ENCODE measurements at places on chromosomes 3 and 15.

DNA sequence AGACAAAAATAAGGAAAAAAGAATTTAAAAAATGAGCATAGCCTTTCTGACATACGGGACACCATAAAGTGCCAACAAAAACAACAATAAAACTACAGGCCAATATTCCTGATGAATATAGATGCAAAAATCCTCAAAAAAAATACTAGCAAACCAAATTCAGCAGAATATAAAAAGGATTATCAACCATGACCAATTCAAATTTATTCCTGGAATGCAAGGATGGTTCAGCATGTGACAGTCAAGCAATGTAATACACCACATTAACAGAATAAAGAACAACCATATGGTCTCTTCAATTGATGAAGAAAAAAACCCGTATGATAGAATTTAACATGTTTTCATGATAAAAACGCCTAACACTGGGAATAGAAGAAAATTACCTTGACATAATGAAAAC, 341.7 kb downstream of the PYDC2 start:
- DNase-seq: no peak

- no peak for DNase-seq
Observed at GRCh38 chr15:71296315-71296679, 181.0 kb downstream of the THSD4 start.

GRCh38 chr3:64088408-64089205, 65.3 kb upstream of the PSMD6 start:
- DNase-seq: no peak

- DNase-seq: no peak
Observed at GRCh38 chr15:42879443-42879842, 41.1 kb downstream of the TTBK2 start.

- no peak for DNase-seq
Observed at GRCh38 chr15:45732662-45733061, 97.8 kb downstream of the SQOR start.

- DNase-seq: no peak
Observed at GRCh38 chr3:126553284-126554084, 5.2 kb downstream of the C3orf22 start.

- no peak for DNase-seq
Observed at GRCh38 chr15:52733088-52733487, 53.9 kb upstream of the ATOSA start.

DNA sequence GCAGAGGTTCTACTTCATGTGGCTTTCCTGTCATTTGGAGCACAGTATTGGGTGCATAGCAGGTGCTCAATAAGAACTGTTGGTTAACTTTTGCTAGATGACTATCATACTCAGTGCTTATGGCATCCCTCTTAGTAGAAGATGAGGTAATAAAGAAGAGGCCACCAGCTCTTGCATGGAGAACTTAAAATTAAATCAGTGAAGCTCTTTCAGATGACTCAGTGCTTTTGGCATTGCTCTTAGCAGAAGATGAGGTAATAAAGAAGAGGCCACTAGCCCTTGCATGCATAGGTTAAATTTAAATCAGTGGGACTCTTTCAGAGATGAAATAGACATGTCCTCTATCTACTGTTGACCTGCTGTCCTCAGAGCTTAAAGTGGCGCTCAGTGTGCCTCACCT, 109.4 kb upstream of the FGF7 start:
- no peak for DNase-seq

DNA sequence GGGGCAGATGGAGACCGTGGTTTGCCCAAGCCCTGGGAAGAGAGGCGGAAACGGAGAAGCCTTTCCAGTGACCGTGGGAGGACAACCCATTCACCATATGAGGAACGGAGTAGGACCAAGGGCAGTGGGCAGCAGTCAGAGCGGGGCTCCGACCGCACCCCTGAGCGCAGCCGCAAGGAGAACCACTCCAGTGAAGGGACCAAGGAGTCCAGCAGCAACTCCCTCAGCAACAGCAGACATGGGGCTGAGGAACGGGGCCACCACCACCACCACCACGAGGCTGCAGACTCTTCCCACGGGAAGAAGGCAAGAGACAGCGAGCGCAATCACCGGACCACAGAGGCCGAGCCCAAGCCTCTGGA, 2.0 kb downstream of the RBM15B start:
- DNase-seq: no peak

DNA sequence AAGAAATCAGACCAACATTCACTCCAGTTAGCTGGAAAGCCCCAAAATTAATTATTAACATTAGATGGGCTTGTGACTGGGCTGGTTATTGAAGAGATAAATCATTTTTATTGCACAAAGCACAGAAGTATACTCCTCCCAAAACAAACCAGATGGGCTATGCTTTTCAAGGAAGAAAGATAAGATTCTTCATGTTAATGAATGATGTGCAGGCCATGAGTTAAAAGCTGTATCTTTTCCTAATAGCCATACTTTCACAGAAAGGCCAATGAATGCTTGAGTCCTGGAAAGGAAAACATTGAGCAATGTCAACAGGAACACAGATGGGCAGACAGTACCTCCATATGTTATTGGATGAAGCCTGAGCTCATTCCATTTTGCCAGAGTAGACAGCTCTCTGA, 55.4 kb downstream of the OCA2 start:
- DNase-seq: no peak

DNA sequence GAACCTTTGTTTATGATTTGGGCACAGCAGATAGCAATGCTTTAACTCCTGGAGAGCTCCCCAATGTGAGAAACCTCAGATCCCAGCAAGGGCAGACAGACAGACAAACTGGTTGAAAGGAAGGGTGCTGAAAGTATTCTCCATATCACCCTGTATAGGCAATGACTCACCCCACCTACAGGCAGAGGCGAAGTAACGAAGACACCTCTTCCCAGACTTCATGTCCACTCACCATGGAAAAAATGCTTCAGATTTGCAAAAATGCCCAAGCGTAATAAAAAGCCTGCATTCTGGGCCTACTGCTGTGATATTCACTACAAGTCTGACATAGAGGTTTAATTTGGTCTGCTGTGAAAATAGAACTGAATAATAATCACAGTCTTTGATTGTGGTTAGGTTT, 50.5 kb downstream of the THBS1 start:
- DNase-seq: no peak

DNA sequence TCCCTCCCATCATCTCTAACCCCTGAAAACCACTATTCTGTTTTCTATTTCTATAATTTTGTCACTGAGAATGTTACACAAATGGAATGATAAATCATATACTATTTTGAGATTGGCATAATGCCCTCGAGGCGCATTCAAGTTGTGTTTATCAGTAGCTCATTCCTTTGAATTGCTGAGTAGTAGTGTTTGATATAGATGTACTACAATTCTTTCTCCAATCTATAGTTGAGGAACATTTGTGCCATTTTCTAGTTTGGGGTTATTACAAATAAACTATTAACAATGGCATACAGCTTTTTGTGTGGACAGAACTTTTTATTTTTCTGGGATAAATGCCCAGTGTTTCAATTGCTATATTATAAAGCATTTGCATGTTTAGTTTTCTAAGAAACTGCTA, 86.0 kb downstream of the CCR1 start:
- DNase-seq: no peak

DNA sequence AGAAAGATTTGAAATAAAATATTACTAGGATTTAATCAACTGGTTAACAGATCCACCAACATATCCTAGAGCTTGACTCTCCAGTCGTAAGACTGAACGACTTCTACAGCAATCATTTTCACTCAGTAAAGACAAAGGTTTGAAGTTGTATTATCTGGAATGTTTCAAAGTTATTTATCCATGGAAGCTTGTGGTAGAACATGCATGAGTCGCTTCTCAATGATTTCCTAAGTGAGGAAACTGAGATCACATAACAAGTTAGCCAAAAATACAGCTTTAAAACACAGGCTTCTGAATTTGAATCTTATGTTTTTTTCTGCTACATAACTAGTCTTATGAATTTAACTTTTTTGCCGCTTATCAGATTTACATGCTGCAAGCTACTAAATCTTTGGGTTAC, 241.8 kb downstream of the FOXP1 start:
- DNase-seq: no peak

- DNase-seq: no peak
Observed at GRCh38 chr3:48180021-48180420, 8.2 kb downstream of the CDC25A start.

DNA sequence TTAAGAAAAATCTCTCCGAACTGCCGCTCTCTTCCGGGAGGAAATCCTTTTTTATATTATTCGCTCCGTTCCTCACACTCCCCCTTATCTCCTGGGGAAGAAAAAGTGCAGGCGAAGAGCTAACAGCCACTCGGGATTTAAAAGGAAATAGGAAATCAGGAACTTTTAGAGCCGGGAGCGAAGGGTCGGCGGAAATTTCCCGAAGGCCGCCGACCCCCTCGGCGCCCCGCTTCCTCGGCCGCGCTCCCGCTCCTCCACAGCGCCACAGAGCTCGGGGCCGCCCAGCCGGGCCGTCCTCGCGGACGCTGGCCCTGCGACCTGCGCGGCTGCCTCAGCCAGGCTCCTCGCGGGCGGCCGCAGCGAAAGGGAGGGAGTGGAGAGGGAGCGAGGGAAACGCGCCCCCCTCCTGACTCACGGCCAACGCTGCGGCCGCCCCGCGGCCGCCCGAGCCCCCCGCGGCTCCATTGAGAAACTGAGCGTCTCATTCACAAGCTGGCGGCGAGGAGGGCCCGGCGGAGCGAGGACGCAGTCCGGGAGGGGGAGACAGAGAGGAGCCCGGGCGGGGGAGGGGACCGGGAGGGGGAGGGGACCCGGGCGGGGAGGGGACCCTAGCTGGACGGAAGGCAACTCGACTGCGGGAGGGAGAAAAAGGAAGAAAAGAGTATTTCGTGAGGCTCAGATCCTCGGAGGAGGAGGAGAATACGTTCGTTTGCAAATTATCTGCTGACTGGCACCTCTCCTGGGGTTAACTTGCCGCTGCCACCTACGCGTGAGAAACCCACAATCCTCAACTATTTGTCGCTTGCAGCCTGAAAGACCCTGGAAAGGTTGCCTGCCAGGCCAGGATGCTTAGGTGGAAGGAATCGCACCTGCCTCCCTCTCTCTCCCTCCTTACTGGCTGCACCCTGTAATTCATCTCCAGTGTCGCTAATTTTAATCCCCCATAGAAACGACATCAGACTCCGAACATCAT, at the start of gene PTPN9:
PTPN9 (minus strand) TSS at position 368 of the 973 bp plus-strand sequence. CDS start 539 bp downstream, outside the sequence.
- DNase-seq: peak; percentile 47

- no peak for DNase-seq
Observed at GRCh38 chr15:33636234-33636633, 325.5 kb downstream of the RYR3 start.

DNA sequence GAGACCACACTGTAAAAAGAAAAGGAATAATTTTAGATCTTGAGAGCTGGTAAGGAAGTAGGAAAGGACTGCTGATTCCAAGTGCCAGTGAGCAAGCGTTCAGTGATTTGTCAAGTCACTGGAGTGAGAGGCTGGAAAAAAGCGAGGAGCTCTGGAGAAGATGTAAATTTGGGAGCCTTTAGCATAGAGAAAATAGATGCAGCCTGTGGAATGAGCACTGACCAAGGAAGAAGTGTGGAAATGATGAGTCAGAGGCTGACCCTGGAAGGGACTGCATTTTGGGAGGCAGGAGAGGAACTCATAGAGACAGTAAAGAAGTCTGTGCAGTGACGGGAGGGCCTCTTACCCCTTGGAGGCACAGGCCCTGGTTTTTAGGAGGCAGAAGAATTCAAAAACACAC, 17.1 kb upstream of the ABTB1 start:
- no peak for DNase-seq

GRCh38 chr3:59268170-59268569, 218.3 kb upstream of the CFAP20DC start:
- DNase-seq: no peak

DNA sequence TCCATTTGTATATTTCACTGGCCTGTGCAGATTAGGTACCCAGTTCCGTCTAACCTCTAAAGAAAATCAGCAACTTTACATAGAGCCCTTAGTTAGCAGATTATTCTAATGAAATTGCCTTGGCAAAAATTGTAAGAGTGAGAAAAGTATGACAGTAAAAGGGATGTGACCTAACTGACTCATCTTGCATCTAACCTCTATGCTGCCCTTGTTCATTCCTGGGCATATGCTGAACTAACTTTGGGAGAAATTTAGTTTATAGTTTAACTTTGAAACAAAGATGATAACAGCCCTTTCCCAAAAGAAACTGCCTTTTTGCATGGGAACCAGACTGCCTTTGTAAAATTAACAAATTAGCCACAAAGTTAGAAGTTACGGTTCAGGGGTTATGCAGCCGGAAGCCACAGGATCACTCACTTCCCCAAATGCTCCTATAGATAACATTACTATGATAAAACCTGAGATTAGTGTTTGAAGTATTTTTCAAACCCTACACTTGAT, 839.8 kb upstream of the ALCAM start:
- DNase-seq: no peak

GRCh38 chr3:159082519-159082918, 280.7 kb downstream of the MFSD1 start:
- DNase-seq: no peak

- DNase-seq: no peak
Observed at GRCh38 chr3:83849106-83849730, 1109.6 kb upstream of the CADM2 start.

- no peak for DNase-seq
Observed at GRCh38 chr3:45789235-45789812, 7.0 kb downstream of the SLC6A20 start.

DNA sequence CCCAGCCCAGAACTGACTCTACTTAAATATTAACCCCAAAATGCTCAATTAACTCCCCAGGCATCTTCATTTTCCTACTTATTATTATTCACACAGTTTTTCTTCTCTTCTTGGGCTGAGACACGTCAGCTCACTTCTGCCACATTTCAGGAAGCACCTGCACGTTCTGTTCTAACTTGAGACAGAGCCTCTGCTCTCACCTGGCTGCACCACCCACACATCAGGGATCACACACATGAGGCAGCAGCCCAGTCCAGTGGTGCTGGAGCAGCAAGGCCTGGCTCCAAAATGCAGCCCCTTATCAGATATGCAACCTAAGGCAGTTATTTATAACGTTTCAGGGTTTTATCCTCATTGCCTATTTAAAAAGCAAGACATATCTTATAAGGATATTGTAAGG, 127.5 kb downstream of the OSBPL10 start:
- DNase-seq: no peak

- DNase-seq: no peak
Observed at GRCh38 chr3:162391301-162391700, 894.7 kb downstream of the OTOL1 start.

DNA sequence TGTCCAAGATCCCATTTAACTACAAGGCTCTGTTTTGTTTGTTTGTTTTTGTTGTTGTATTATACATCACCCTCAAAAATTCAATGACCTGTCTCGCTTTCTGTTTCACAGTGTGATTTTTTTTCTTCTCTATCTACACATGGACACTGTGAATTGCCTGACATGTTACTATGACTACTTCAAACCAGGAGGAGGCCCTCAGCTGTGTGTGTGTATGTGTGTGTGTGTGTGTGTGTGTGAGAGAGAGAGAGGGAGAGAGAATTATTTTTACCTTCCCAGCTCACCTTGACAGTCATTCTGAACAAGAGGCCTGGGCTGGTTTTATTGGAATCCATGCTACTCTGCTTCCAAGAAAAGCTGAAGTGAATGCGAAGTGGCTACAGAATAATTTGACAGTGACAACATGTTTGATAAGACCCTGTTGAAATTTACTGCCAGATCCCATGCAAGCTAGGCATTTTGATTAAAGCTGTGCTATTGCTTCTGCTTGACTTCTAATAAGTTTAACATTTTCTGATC, 841.4 kb downstream of the NSUN3 start:
- no peak for DNase-seq

GRCh38 chr3:188752850-188753249, 418.9 kb upstream of the TPRG1 start:
- DNase-seq: no peak

Measured in stimulated activated CD8-positive, alpha-beta memory T cell treated with anti-CD3 and anti-CD28 coated beads, Interleukin-7, amount 100 ng/mL, for 24 hours (primary cell).